HS-5 (cell line): ENCODE measurements at places on chromosomes 4 and X.

DNA sequence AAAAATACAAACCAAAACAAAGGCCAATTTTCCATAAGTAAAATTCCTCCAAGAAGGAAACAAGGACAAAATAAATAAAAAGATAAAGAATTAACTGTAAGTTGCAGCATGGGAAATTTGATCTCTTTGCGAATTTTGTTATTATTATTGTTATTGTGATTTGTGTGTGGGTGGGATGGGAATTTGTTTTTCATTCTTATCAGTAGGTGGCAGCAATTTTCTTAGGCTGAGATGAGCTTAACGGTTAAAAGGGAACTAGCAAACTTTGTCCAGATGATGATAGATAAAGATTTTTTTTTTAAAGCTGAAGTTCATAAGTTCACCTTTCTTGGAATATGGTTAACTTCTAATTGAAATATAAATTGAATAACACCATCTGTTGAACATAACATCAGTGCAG lies 83.2 kb upstream of the IL1RAPL2 start:
- no peak for DNase-seq

DNA sequence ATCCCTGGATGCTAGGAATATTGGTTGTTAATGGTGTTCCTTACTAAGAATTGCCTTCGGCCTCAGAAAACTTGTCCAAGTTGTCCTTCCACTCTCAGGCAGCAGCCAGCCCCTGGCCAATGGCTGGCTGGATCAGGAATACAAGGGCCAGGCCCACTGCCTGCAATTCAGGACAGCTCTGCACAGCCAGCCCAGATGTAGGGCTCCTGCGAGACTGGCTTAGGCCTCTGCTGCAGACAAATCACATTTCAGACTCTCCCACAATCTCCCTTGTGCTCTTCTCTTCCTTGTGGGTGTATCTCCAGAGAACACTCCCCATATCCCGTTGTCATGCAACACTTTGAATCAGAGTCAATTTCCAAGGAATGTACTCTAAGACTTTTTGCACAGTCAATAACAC lies 747.6 kb upstream of the FTHL17 start:
- no peak for DNase-seq

GRCh38 chrX:18390941-18391538 lies 34.4 kb upstream of the CDKL5 start:
- DNase-seq, result peak; percentile 25

DNA sequence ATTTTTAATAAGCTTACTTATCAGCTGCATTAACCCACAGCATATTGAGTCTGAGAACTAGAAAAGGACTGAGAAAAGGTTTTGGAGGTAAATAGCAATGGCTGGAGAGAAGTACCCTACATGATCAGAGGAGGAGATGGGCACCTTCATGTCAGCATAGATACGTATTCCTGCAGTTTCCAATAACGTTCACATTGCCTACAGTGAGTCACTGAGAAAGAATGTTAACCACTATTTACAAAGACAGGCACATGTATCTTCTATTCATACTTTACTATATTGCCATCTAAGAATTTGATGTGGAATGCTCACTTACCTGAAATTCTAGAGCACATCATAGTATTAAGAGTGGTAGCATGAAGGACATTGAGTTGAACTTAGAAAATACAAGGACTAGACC lies 92.5 kb downstream of the TLL1 start:
- peak; percentile 32 for DNase-seq

GRCh38 chr4:73892966-73893365 lies 23.8 kb downstream of the CXCL1 start:
- DNase-seq, result no peak

- DNase-seq, result no peak
Observed at GRCh38 chr4:81454948-81455347, 16.8 kb downstream of the RASGEF1B start.
